ENCODE measurements at places on chromosomes 3 and 15.

DNA sequence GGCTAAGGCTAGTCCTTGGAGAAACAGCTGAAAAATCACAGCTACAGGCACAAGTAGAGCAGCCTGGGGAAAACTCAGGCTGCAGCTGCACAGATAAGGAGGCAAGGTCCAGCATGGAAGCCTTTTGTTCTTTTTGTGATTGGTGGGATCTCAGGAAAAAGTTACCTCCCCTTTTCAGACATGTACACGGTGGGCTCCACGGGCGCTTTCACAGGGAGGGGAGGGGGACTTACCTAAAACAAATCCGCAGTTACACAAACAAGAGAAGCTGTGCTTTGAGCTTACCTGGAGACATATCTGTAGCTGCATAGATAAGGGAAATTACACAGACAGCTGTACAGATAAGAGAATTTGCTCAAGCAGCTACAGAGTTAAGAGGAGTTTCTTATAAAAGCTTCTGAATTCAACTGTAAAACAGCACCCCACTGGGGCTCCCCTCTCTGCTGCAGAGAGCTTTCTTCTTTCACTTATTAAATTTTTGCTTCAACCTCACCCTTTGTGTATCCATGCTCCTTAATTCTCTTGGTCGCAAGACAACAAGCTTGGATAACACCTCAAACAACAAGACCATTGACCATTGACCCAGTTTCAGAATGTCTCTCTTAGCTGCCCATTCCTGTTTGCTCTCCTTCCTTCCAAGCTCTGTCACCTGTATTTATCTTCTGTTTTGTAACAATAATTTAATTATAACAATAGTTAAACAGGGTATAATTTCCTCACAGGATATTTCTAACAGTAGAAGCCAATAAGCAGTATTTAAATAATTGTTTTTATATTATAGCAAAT is 10.9 kb upstream of the CD200 start:
- no peak for DNase-seq

DNA sequence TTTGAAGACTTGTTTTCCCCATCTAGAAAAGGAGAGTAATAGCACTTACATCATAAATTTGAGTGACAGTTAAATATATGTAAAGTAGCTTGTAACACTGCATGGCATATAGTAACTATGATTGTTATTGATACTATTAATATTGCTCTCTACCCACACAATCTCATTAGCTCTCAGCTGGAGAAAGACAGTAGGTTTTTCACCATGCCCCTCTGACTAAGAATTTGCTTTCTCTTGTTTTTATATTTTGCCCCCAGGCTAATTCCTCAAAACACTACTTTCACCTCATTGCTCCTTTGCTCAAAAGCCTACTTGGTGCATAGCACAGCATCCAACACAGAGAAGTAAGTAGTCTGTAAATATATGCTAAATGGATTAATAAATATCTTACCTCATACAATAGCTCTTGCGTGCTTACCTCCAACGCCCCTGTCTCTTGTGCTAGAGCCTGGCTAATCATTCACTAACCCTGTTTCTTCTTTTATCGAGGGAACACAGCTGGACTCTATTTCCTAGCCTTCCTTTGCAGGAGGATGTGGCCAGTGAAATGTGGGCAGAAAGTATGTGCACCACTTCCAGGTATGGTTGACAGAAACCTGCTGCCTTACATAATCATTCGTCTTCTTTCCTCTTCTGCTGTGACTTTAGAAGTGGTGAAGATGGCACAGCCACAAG is 190.0 kb downstream of the PLCH1 start:
- DNase-seq, result no peak

DNA sequence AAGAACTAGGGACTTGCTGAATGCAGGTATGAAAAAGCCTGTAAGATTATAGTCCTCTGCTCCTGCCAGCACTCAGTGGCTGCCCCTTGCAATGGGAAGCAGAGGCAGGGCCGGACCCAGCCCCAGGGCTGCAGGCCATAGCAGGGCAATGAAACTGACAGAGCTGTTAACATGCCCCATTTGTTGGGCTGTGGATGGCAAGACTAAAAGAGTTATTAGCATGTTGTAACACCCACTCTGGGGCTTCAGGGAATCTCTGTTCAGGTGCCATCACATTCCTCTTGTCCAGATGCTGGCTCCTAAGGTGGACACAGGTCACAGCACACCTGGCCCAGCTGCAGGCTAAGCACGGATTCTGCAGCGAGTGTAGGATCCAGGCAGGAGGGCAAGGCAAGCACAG is 7.4 kb upstream of the OR5H2 start:
- DNase-seq, result no peak

DNA sequence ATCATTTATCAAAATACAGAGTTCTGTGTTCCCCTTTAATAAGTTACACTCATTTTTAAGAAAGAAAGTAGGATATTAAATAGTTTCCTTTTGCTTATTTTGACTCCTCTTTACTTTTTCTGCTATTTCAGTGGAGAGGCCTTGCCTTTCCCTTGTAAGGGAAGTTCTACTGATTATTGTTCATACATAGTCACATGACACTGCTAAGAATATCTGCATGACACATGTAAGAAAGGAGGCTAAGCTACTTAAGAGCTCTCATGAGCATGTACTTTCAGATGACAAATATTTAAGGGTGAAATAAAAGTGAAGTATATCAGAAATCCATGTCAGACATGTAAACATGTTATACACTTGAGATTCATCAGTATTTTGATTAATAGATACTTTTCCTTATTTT is 39.0 kb downstream of the MYRIP start:
- no peak for DNase-seq
